IPS DF 6.9 (cell line): ENCODE measurements at places on chromosomes 2 and 18.

- no peak for DNase-seq
Observed at GRCh38 chr2:173858291-173858731, 106.9 kb downstream of the SP3 start.

DNA sequence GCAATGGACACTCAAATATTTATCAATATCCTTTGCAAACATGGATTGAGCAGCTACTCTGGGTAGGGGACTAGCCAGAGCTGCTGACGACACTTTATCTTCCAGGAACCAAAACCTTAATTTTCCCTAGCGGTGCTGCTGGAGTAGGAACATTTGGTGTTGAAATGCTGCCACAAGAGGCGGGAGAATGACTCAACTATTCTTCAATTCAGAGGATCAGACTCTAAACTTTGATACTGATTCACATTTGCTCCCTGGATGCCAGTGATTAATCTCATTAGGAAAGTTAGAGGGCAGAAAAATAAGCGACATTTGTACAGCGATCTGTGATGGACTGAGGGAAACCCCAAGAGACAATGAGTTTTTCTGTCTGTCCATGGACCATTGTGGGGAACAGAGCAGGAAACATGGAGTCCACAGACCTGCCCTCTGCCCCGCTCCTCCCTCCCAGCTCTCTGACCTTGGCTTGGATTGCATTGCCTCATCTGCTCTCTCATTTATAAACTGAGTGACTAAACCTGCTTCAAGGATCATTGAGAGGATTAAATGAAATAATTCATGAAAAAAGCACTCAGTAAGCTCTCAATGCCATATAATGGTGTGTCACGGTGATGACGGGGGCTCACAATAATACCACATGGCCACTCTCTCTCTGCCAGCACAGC lies 12.6 kb upstream of the EPB41L3 start:
- DNase-seq = no peak

DNA sequence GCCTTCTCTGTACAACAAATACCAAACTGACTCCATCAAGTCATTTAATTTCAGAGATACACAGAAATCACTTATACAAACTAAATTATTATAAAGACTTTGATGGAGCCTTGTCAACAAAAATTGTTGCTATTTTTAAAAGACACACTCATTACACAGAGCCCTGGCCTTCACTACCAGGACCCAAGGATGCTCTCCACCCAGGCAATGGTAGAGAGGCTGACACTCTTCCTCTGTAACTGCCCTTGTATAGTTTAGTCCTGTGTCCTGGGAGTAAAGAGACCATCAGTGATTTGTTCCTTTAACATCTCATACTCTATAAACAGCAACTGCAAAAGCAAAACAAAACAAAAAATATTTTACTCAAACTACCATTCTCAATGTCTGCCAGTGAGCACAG lies 173.5 kb downstream of the TCF4 start:
- DNase-seq = no peak

DNA sequence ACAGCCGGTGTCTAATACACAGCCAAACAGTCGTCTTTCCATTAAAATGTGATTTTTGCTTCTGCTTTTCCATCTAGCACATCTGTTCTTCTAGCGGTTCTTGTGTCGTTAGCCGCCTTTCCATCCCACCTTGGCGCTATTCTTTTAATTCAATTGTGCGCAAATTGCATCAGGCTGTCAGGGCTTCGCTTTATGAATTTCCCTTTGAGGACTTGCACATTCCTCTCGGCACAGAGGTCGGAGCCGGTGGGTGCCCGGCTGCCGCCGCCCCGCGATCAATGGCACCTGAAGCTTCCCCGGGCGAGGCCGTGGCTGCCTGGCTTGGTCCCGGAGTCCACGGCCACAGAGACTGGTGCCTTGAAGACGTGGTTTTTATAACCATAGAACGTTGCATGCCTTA lies 33.9 kb upstream of the TSPYL6 start:
- no peak for DNase-seq

DNA sequence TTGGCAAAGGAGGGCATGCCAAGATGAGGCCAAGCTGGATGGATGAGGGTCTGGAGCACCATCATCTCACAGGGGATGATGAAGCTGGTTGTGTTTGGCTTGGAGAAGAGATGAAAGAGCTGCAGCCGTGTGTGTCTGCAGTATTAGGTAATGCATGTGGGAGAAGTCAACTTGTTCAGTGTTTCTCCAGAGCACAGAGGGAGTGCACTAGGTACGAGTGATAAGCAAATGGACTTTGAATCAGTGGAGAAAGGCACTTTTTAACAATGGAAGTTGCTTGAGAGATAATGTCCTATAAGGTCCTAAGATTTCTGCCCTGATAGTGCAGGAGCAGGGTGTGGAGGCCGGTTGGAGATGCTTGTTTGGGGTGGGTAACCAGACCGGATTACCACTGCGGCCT lies 36.0 kb downstream of the SLC14A2 start:
- no peak for DNase-seq

- DNase-seq = no peak
Observed at GRCh38 chr2:63486861-63487290, 101.4 kb downstream of the WDPCP start.

GRCh38 chr2:180442860-180443644 lies 436.0 kb upstream of the CWC22 start:
- no peak for DNase-seq

DNA sequence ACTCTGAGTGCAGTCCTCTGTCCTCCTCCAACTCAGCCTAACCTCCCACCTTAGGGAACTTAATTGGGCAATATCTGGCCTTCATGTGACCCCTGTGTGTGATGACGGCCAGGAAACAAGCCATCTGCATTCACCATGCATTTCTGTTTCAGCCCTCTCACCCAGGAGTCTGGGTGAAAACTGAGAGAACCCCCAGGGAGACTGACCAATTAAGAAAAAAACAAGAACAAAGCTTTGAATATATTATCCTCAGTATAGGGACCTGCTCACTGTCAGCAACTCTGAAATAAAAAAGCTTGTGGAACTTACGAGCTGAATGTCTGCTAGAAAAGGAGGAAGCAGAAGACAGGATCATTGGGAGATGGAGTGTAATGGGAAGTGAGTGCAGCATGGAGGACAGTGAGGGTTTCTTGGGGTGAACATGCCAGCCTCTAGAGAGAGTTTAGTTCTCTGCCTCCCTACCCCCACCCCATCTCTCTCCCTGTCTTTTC lies 9.5 kb downstream of the MAPRE2 start:
- DNase-seq = no peak

DNA sequence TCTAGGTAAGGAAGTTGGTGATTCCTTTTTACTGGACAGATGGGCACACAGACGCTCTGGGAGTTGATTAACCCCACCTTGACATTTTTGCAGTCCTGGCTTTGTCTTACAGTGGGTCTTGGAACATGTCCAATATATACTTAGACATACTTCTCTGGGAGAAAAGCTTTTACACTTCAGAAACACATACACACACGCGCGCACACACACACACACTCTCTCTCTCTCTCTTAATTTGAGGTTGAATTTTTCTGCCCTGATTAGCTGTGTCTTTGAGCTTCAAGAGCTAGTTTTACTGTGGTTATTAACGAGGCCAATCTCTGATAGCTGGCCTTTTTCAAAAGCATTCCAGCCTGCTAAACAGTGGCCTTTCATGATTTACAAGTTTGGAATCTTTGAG lies 215.0 kb downstream of the MYCN start:
- DNase-seq = no peak

GRCh38 chr2:37323781-37324535 lies 675 bp downstream of the PRKD3 start:
- no peak for DNase-seq

GRCh38 chr2:12073217-12073852 lies 326.9 kb downstream of the LPIN1 start:
- DNase-seq = no peak

DNA sequence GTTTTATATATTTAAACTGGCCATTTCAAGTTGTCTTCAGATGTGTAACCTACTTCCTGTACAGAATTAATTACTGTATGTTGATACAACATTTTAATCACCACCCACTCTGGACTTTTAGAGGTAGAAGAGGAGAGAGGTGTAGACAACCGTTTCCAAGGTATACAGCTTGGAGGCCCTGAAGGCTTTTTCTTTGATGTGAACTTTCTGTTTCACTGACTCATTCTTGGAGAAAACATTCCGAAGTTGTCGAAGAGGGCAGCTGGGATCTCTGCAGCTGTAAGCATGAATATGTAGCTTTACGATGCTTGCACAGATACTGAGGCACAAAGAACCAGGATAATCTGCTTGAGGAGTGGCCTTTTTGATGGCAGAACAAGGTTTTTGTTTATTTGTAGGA lies 137.0 kb downstream of the NCKAP5 start:
- no peak for DNase-seq

DNA sequence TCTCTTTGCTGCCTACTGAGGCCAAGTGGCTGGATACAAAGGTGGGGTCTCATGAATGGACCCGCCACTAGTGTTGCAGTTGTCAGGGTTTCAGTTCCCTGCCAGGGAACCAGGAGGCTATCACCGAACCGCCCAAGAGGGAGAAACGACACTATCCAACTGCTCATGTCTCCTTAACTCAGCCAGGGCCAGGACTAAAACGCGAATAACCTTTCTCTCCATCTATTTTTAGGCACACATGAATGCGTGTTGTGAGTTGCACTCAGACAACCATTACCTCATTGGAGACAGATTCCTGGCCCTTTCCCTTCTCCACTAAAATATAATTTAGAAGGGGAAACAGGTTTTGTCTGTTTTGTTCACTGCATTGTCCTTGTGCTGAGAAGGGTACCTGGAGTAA lies 559.5 kb downstream of the SOCS6 start:
- DNase-seq = no peak

GRCh38 chr2:95007031-95007609 lies 18.4 kb upstream of the MAL start:
- DNase-seq = no peak

DNA sequence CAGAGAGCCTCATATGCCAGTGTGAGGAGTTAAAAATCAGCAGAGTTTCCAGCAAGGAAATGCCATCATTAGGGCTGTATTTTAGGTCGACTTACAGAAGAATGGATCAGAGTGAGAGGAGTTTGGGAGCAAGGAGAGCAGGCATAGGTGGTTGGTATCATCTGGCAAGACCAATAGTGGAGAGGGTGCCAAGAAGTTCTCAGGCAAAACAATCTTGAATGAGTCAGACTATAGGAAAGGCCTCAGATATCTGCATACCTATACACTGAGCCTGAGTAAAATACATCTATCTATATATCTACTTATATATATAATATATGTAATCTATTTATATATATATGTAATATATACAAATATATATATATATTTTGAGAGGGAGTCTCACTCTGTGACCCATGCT lies 57.3 kb downstream of the TMEFF2 start:
- DNase-seq = no peak

- DNase-seq = no peak
Observed at GRCh38 chr2:42809819-42810120, 17.4 kb upstream of the HAAO start.

DNA sequence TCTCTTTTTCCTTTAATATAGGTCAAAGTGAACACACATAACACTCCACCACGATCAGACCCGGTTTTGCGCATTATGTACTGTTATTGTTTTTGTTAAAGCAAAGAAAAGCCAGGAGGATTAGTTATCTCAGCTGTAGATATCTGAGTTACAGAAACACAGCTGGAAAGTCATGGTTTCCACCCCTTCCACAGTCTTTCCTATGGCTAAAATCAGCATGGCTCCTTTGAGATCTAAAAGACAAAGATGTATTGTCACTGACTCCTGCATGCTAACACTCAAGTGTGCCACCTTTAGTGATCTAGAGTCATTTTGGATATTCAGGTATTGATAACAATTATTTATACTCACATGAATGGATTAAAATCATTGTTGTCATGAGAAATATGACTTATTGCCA lies 260.0 kb downstream of the FIGN start:
- DNase-seq = no peak

DNA sequence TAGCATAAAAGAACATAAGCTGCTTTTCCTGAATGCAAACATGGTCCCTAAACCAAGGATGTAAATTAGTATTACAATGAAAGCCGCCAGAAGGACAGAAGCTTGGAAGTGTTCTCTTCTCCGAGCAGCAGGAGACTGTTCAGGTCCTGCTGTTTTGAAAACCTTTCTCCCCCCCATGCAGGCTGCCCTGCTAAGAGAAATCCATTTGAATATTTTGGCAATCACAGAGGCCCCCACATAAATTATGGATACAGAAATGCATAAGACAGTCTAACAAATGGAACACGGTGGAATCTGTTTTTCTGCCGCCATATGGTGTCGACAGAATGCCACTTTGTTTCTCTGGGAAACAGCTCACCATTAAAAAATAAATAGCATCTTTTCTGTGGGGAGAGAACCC lies 600.4 kb upstream of the KLHL29 start:
- DNase-seq = no peak

- DNase-seq = no peak
Observed at GRCh38 chr2:121015971-121016485, 269.0 kb downstream of the TFCP2L1 start.

- DNase-seq = no peak
Observed at GRCh38 chr2:118290411-118291250, 202.4 kb downstream of the INSIG2 start.

DNA sequence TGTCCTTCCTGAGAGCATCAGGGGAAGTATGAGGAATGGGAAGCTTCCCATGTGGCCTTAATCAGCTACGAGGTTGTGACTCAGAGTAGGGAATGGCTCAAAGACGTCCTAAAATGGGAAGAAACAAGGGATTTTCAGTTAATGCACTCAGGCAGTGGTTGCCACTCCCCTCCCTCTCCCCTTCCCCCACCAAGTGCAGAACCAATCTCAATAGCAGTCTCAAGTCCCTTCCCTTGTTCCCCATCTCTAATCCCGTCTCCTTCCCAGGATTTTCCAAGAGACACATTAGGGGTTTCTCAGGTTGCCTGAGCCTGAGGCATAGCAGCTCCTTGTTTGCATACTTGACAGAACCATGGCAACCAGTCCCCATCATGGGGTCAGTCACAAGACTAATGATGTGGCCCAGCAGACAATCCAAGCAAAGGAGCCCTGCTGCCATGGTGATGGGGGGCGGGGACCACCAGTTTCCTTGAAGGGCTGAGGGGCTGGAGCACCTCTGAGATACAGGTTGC lies 18.2 kb upstream of the RESP18 start:
- no peak for DNase-seq

GRCh38 chr2:195318440-195319111 lies 338.4 kb upstream of the SLC39A10 start:
- peak; percentile 9 for DNase-seq

DNA sequence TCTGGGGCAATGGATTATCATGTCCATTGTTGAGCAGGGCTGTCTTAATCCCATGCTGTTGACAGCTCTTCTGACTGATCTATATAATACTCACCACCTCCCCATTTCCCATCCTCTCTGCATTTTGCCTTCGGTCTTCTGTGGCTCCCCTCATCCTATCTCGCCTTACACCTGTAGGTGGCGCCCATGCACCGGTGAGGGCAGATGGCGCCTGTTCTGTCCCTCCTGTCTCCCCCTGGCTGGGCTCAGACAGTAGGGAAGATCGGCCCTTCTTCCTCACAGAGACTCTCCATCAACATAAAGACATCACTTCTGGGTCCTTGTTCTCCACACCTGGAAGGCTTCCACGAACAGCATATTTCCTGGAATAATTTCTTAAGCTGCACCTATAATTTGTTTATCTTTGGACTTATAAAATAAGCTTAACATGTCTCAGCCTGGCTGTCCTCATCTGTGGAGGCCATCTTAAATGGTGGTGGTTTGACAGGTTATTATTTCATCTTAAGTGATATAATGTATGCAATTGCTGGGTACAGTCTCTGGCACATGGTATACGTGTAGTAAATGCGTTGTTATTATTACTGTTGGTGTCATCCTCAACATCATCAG lies 10.9 kb upstream of the CDH20 start:
- DNase-seq = no peak
